ENCODE measurements at places on chromosomes 11 and 22.

GRCh38 chr22:26196657-26197056 is 27.4 kb downstream of the SEZ6L start:
- DNase-seq = no peak

DNA sequence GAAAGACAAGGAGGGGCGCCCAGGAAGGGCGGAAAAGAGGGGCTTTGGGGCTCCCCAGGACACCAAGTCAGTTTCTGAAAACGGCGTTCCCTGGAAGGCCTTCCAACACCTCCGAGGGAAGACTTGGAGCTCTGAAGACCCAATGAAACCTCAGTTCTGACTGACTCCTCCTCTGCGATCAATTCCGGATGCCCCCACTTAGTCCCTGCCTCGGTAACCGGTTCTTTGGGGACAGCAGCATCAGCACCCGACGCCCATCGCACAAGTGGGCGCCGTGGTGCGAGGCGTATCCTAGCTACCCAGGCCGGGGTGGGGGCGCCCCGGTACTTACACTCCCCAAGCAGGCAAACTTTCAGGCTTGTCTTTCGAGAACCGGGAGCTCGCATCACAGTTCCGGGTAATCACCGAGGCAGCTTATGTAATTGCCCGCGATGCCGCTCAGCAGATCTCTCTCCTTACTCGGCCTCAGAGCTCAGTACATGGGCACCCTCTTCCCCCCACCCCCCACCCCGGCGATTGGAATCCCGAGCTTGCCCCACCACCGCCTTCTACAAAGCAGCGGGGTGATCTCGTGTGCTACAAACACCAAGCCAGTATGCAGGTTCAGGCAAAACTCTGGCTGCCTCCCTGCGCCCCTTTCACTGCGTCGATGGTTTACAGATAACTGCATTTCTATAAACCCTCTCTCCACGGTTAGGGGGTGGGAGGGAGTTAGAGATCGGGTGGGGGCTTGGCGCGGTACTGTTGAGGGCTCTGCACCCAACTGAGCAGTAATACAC is 2.0 kb downstream of the TENM4 start:
- DNase-seq = peak; percentile 69

- DNase-seq = no peak
Observed at GRCh38 chr11:17378655-17379054, 9.8 kb downstream of the KCNJ11 start.

- no peak for DNase-seq
Observed at GRCh38 chr11:7538466-7539454, 25.0 kb downstream of the PPFIBP2 start.

DNA sequence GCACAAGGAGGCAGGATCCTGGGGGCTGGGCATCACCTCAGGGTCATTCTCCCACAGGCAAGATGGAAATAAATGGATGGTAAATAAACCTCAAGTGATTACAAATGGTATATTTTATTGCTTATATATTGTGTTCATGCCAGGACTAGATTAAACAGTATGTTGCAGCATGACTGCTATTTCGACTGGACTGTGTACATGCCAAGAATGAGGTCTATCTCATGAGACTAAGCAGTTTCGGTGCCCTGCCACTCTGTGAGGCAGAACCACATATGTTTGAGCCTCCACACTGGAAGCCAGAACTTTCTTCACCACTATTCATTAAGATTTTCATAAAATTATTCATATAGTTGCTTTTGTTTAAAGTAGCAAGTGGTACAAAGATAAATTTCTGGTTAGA is 140.2 kb downstream of the DDX10 start:
- no peak for DNase-seq

- DNase-seq = no peak
Observed at GRCh38 chr11:39780131-39780530, 1679.3 kb downstream of the LRRC4C start.

DNA sequence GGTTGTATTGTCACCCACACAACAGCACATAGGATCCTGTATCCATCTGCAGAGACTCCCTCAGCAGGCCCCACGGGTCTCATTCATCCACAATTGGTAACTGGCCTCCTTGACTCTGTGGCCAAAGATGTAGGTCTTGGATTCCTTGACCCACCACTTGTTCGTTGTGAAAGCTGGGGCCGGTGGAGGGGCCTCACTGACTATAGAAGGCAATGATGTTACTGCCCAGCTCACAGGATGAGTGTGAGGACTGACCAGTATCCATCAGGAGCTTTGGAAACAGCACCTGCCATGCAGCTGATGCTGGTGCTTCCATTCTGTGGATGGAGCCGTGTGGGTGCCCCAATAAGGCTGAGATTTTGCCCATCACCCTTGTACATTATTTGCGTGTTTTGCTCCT is 615.7 kb downstream of the BRD1 start:
- DNase-seq = peak; percentile 45

- DNase-seq = peak; percentile 63
Observed at GRCh38 chr22:30370641-30371230, 13.9 kb downstream of the CCDC157 start.

DNA sequence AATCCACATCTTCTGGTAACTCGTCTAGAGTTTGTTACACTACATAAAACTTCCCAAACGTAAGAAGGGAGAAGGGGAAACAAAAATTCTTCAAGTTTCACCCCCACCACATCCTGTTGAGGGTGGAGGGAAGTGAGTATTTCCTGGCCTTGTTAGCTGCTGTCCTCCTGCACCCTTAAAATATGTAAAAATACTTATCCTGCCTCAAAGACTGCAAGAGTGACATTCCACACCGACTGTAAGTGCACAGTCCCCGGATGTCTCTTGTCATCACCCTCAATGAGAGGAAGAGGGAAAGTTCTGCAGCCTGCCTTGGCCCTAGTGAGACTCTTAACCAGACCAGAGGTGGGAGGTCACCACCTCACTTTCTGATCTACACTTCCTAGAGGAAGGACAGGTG is 3.3 kb downstream of the TMEM121B start:
- no peak for DNase-seq

GRCh38 chr11:75589933-75590332 is 27.9 kb downstream of the SERPINH1 start:
- no peak for DNase-seq

DNA sequence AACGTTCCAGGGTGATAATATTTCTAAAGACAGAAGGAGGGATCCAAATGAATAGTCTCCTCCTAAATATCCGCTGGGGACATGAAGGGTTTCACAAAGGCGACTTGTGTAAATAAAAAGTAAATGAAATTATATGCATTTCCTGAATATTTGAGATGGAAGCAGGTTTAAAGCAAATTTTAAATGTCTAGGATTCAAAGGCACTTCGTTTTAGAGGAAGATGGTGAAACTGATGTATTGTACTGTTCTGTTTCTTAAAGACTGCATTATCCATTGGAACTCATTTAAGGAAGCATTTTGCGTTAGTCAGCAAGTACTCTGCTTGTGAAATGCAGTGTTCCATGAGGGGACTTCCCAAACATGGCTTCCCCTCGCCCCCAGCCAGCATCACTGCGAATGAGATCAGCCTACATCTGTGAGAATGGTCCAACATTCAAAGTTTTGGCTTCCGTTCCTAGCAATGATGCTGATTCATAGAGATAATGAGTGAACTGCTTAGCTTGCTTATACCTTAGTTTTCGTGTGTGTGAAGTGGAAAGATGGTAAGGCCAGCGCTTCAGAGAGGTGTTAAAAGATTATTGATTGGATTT is 1.5 kb downstream of the RAB39A start:
- DNase-seq = no peak

All from left forelimb (tissue), 1 donor.